ENCODE measurements at places on chromosomes 3 and 15. TPM values are rescaled to one million over a fixed set of nuclear protein-coding genes. Genes with fewer than 3 reads are reported as not detected.

DNA sequence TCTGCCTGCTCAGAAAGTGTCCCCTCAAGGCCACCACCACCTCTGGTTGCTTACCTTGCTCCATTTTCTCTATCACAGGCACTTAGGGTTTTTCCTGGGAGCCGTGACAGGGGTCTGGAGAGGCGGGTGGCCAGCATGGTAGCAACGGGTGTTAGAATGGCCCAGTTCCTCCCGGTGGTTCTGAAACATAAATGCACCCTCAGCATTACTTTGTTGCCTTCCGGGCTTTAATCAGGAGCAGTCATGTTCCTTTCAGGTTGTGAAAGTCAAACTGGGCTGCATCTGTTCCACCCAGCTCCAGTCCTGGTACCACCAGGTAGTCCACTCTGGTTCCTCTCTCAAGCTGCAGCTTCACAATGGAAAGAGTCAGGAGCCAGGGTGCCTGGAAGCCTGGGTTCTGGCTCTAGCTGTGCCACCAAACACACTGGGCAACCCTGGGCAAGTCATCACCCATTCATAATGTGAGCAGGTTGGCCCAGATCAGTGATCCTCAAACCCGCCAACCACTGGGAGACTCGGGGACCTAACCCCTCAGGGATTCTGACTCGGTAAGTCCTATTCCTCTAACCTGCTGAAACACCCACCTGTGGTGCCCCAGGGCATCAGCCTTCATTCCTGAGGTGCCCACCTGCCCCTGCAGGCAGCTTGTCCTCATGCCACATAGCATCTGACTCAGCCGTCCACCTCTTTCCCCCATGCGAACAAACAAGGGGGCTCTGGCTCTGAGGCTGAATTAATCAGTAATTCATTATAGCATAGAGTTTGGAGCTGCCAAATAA, 9.3 kb downstream of the BDH1 start:
- H3K36me3 ChIP-seq = no peaks in the 10 kb centered on the region
- no peak overlapping the region for H3K27ac ChIP-seq

The STARD9 gene
- 9.4 TPM for total RNA-seq

The SNX22 gene
- 7.4 TPM for total RNA-seq

The ASB14 gene
- 0.13 TPM for total RNA-seq

GRCh38 chr15:66022163-66022525, 152.9 kb downstream of the RAB11A start:
- no peak overlapping the region for H3K27ac ChIP-seq
- H3K27me3 ChIP-seq = peaks cover 33% of the 10 kb centered on the region
- no peak for DNase-seq
- no peaks in the 10 kb centered on the region for H3K4me1 ChIP-seq

The FOXB1 gene
- not detected for total RNA-seq

DNA sequence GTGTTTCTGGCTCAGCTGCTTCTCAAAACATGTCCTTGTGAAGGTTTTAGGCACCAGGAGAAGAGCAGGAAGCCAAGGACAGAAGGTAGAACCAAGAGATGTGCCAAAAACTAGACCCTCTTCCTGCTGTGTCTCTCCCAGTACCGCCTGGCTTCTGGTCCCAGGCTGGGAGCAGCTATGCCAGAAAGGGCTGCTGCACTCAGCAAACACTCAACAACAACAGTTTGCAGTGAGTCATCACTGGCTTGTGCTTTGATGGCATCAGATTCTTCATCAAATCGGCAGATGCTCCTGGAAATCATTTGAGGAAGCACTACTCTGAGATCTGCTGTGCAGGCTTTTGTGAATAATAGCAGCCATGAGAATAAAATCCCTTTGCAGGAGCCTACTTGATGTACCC, 63.2 kb downstream of the DGKG start:
- H3K27ac ChIP-seq = no peak overlapping the region
- no peaks in the 10 kb centered on the region for H3K27me3 ChIP-seq
- no peaks in the 10 kb centered on the region for H3K36me3 ChIP-seq
- H3K4me3 ChIP-seq = no peak overlapping the region

The NDUFB5 gene
- 111 TPM for total RNA-seq

GRCh38 chr3:21718161-21718765, 32.7 kb downstream of the ZNF385D start:
- no peak overlapping the region for H3K4me3 ChIP-seq
- H3K4me1 ChIP-seq = no peaks in the 10 kb centered on the region
- no peaks in the 10 kb centered on the region for H3K27me3 ChIP-seq
- no peak overlapping the region for H3K27ac ChIP-seq

The MST1R gene
- 51.1 TPM for total RNA-seq

GRCh38 chr3:197420115-197420514, 121.7 kb upstream of the DLG1 start:
- no peaks in the 10 kb centered on the region for H3K36me3 ChIP-seq
- no peak for DNase-seq
- H3K4me1 ChIP-seq = no peaks in the 10 kb centered on the region
- no peak overlapping the region for H3K4me3 ChIP-seq

The PRR23A gene
- total RNA-seq = not detected

DNA sequence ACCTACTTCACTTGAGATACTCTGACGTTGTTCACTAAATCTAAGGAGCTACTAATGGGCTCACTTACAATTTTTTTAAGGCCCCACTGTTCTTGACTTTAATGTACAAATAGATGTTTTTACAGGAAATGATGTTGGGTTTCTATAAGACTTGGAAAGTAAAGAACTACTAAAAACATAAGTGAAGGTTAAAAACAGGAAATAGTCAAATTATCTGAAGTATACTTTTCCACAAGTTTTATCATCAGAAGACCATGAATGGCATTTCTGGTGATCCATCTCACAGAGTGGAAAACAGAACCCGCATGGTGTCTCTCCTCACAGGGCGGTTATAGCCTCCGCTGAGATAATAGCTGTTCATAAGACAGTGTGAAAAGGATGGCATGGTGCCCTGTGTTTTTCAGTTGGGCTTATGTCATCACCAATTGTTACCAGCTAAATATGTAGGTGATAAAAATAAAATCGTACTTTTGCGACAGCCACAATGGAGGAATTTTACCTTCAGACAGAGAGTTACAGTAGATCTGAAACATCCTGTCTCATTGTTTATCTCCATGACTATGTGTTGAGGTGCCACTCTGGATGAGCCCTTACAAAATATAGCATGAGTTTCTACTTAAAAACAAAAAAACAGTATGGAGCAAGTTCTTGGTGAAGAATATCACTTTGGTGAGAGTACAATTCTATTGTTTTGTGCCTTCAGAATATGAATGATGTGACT, 462.4 kb downstream of the RAP2B start:
- H3K27ac ChIP-seq = no peak overlapping the region
- DNase-seq = no peak
- no peaks in the 10 kb centered on the region for H3K36me3 ChIP-seq
- no peak overlapping the region for H3K4me3 ChIP-seq

DNA sequence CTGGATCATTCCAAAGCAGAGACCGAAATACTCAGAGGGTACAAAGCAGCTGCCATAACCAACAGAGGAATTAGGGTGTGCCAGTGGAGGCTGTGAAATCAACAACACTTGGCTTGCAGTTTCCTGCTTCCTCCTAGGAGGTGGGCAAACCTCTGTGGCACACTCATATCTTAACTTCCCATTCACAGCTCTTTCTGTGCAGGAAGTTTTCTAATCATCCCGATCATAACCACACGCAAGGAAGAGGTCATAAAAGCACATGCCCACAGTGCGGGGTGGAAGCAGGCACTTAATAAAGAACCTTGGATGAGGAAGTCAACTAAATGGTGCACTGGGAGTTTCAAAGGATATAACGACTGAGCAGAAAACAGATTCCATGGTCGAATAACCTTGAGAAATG, 5.1 kb downstream of the SCAMP2 start:
- peak overlapping the region; percentile 74 for H3K27ac ChIP-seq
- H3K4me1 ChIP-seq = peaks cover 51% of the 10 kb centered on the region
- no peaks in the 10 kb centered on the region for H3K36me3 ChIP-seq
- DNase-seq = no peak

DNA sequence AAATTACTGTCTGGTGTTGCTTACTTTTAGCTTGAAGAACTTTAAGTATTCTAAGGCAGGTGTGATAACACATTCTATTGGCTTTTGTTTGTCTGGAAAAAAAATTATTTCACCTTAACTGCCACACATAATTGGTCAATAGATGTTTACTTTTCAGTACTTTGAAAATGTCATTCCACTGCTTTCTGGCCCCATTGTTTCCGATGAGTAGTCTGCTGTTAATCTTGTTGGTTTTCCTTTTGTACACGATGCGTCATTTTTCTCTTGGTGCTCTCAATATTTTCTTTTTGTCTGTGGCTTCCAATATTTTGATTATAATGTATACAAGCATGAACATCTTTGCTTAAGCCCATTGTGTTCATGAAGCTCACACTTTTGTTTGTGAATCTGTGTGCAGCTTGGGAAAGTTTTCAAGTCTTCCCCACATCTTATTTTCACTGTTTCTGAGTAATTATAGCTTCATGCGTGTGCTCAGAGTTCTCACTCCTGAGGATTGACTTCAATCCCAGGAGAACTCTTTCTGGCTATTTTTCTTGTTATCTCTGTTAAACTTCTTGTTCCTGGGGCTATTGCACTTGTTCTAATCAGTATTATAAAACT, 664.7 kb downstream of the IGSF11 start:
- H3K36me3 ChIP-seq = no peaks in the 10 kb centered on the region
- H3K27me3 ChIP-seq = no peaks in the 10 kb centered on the region
- H3K4me3 ChIP-seq = no peak overlapping the region
- H3K27ac ChIP-seq = no peak overlapping the region
- H3K4me1 ChIP-seq = no peaks in the 10 kb centered on the region

DNA sequence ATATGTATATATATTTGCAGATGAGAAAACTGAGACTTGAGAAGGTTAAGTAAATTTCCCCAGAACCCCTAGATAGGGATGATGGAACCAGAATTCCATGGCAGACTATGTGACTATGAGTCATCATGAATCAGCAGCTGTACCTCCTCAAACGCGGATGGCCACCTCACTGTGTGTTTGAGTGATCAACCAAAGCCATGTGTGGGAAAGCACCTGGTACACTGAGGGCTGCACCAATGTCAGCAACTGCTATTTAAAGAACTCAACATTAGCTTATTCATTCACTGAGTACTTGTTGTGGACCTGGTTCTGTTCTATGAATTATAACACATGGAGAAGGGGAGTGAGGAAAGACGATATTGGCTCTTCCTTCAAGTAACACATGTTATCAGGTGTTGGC, 377.0 kb downstream of the GAP43 start:
- no peak for DNase-seq
- H3K27me3 ChIP-seq = no peaks in the 10 kb centered on the region
- H3K27ac ChIP-seq = no peak overlapping the region
- no peaks in the 10 kb centered on the region for H3K4me1 ChIP-seq

DNA sequence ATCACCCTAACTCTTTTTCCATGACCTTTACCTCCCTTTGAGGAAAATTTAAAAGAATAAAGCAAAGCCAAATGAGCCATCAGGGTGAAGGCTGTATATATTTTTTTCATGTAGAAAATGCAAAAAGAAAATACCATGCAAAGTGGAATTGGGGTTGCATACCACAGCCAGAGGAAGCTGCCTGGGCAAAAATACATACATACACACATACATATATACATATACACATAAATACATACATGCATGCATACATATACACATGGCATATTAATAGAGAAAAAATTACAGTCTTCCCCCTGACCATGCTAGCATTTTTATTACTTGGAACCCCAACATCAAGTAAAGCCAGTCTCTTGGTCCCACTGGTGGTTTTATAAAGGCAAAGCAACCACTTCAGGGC, 63.7 kb upstream of the TMCO5A start:
- no peaks in the 10 kb centered on the region for H3K36me3 ChIP-seq
- no peaks in the 10 kb centered on the region for H3K27me3 ChIP-seq
- DNase-seq = no peak
- no peak overlapping the region for H3K27ac ChIP-seq
- no peaks in the 10 kb centered on the region for H3K4me1 ChIP-seq
- H3K4me3 ChIP-seq = no peak overlapping the region

GRCh38 chr15:83682476-83683088, 28.7 kb downstream of the ADAMTSL3 start:
- no peaks in the 10 kb centered on the region for H3K36me3 ChIP-seq
- H3K4me3 ChIP-seq = no peak overlapping the region
- H3K27ac ChIP-seq = no peak overlapping the region
- H3K27me3 ChIP-seq = no peaks in the 10 kb centered on the region
- no peaks in the 10 kb centered on the region for H3K4me1 ChIP-seq

- no peaks in the 10 kb centered on the region for H3K27me3 ChIP-seq
- DNase-seq = no peak
- H3K27ac ChIP-seq = no peak overlapping the region
- no peak overlapping the region for H3K4me3 ChIP-seq
These were observed 156.3 kb upstream of the TMC3 start for GRCh38 chr15:81530271-81530691.

DNA sequence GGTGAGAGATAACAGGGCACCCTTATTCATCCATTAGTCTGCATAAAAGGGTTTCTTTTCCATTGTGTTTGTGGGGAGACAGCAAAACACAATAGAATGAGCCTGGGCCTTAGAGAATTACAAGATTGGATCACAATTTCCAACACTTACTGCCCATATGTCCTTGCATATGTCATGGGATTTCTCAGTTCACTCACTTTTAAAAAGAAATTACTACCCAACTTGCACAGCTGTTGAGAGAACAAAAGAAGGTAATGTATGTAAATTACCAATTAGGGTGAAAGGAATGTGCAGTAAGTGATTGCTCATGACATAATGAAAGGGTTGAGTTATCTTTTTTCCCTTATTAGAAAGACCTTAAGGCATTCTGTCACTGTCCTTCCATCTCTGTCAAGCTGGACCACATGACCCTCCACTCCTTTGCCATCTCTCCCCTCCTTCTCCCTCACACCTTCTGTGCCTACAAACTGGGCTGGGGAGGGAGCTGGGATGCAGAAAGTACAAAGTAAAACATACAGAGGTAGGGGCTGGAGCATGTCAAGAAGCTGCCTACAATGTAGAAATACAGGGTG, 244.2 kb downstream of the ZMAT3 start:
- no peaks in the 10 kb centered on the region for H3K4me1 ChIP-seq
- H3K4me3 ChIP-seq = no peak overlapping the region
- no peaks in the 10 kb centered on the region for H3K27me3 ChIP-seq
- H3K27ac ChIP-seq = no peak overlapping the region

DNA sequence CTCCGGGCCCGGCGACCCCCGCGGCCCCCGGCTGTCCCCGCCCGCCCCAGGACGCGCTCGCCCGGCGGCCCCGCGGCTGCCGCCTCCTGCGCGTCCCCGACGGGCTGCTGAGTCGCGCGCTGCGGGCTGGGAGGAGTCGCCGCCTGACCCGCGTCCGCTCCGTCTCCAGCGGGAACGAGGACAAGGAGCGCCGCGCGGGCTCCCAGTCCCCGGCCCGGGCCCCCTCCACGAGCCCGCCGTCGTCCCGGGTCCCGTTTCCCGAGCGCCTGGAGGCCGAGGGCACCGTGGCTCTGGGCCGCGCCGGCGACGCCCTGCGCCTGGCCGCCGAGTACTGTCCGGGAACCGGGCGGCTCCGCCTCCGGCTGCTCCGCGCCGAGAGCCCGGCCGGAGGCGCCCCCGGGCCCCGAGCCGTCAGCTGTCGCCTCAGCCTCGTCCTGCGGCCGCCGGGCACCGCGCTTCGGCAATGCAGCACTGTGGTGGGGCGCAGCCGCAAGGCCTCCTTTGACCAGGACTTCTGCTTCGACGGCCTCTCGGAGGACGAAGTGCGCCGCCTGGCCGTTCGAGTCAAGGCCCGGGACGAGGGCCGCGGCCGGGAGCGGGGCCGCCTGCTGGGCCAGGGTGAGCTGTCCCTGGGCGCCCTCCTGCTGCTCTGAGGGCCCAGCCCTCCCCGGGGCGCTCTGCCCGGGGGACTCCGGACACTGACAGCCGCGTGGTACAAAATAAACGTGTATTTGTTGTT, 1.5 kb downstream of the C2CD4A start:
- no peak overlapping the region for H3K27ac ChIP-seq
- H3K36me3 ChIP-seq = no peaks in the 10 kb centered on the region
- peaks cover 11% of the 10 kb centered on the region for H3K4me1 ChIP-seq
- DNase-seq = no peak
- H3K4me3 ChIP-seq = peak overlapping the region; percentile 29
- H3K27me3 ChIP-seq = peaks cover 46% of the 10 kb centered on the region
